ENCODE measurements at places on chromosomes 1 and 21. TPM values are rescaled to one million over a fixed set of nuclear protein-coding genes. Genes with fewer than 3 reads are reported as not detected.

LRRC7 gene
- 8.8 TPM for total RNA-seq

- DNase-seq: no peak
Measured at GRCh38 chr1:216290074-216290473, 133.2 kb downstream of the USH2A start.

FBXO2 gene
- 0.99 TPM for total RNA-seq

GRCh38 chr1:26704629-26705028 is 8.8 kb downstream of the ARID1A start:
- DNase-seq: no peak

- DNase-seq: peak; percentile 39
Measured at GRCh38 chr1:24635195-24635843, 7.8 kb upstream of the SRRM1 start.

All from skin of body (tissue), 3 donors.